Ascending aorta (tissue), 2 donors: ENCODE measurements at places on chromosomes 3 and 15.

DNA sequence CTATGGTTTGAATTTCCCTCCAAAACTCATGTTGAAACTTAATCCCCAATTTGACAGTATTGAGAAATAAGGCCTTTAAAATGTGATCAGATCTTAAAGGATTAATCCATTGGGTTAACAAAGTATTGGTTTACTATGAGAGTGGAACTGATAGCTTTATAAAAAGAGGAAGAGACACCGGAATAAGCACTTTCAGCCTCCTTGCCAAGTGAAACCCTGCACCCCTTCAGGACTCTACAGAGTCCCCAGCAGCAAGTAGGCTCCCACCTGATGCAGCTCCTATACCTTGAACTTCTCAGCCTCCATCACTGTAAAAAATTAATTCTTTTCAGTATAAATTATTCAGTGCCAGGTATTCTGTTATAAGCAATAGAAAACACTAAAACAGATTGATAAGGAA is 348.3 kb downstream of the CGGBP1 start:
- no peak for DNase-seq

GRCh38 chr3:197283045-197283444 is 15.4 kb downstream of the DLG1 start:
- no peak for DNase-seq

DNA sequence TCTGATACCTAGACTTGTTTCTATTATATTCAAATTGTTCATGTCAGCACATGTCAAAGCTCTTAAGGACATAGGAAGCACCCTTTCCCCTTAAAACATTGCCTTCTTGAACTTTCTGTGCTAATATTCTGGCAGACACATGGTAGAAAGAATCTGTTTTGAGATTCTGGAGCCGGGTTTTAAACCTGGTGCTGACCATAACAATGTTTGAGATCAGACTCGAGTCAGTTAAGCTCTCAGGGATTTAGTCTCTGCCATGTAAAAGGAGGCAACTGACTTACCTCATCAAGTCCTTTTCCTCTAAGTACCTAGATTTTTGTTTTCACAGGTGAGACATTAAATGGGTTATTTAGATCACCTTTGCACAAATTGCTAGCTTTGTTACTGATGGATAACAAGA is 38.9 kb downstream of the RBMS3 start:
- DNase-seq = no peak

DNA sequence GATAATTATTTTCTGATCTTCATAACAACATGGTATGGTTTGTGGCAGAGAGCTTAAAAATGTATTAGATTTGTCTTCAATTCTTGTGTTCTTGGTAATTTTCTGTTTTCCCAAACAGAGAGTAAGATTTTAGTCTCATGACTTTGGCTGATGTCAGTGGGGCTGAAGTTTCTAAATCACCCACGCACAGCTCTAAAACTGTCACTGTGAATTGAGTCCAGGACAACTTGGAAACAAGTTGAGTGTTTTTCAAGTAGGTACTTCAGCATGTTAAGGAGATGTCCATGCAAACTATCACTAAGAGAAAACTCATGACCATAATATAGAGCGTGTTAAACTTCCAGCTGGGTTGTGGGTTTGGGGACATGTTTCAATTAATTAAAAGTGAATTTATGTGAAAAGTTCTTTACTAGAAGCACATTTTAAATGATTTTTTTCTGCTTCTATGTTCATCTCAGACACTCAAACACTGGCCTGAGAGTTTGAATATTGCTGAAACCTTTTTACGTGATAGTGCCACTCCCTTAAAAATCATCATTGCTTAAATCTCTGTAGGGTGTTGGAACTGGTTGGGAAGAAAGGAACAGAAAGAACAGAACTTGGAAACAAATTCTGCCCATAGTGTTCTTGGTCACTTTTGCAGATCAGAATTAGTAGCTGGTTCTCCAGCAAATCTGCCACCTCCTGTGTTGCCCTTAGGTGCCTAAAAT is 89.8 kb downstream of the KLHL25 start:
- DNase-seq = no peak

DNA sequence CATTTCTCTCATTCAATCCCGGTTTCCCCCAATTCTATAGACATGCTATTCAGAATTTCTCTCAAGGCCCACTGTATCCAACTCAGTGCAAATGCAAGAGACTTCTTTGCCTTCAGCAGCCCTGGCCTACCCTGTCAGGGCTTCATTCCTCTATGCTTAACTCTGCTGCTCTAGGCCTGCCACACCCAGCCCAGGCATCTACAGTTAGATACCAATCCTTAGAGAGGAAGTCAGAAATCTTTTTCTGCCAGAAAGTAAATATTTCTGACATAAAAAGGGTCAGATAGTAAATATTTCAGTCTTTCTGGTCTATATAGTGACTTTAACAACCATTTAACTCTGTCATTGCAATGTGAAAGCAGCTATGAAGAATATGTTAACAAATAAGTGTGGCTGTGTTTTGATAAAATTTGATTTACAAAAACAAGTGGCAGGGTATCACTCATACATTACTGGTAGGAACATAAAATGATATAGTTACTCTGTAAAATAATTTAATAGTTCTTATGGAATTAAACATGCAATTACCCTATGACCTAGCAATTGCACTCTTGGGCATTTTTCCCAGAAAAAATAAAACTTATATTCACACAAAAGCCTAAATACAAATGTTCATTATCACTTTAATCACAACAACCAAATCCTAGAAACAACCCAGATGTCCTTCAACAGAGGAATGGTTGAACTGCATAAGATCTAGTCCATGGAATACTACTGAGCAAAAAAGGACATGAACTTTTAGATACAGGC is 942.0 kb downstream of the SQOR start:
- no peak for DNase-seq

- no peak for DNase-seq
These were observed 17.3 kb upstream of the SUCNR1 start for GRCh38 chr3:151856118-151856517.

- peak; percentile 76 for DNase-seq
These were observed 52.2 kb downstream of the TP53BP1 start for GRCh38 chr15:43440721-43441281.

- no peak for DNase-seq
These were observed 177.3 kb downstream of the OTOL1 start for GRCh38 chr3:161673866-161674265.

- DNase-seq = peak; percentile 38
These were observed 18.4 kb upstream of the RHCG start for GRCh38 chr15:89514596-89515406.

DNA sequence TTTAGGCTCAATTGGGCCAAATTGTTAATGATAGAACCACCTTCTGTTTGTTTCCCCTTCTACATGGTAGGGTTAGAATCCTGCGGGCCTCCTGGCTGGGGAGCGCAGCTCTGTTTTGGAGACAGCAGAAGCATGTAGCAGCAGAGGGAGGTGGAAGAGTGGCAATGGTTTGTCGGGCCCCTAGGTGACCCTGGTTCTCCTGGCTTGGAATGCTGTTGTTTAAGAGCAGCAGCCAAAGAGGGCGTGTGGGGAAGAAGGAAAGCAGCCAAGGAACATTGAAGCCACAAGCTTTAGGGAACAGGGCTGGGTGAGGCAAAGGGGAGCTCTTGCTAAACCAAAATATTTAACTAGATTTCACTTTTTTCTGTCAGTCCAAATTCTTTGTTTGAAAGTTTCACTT is 213.7 kb upstream of the NR2E3 start:
- peak; percentile 80 for DNase-seq

- no peak for DNase-seq
These were observed 8.3 kb downstream of the ITGA11 start for GRCh38 chr15:68423359-68424296.

DNA sequence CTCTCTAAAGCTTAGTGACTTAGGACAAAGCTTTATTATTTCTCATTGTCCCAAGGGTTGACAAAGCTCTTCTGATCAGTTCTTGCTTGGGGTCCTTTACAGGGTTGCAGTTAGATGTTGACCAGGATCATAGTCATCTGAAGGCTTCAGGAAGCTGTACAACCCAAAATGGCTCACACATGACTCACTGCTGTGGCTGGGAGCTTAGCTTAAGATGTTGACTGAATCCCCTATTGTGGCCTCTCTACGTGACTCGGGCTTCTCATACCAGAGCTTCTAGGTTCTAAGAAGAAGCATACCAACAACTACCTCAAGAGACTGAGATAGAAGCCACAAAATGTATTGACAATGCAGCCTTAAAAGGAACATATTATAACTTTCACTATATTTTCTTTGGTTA is 569.6 kb upstream of the ROBO2 start:
- DNase-seq = no peak

DNA sequence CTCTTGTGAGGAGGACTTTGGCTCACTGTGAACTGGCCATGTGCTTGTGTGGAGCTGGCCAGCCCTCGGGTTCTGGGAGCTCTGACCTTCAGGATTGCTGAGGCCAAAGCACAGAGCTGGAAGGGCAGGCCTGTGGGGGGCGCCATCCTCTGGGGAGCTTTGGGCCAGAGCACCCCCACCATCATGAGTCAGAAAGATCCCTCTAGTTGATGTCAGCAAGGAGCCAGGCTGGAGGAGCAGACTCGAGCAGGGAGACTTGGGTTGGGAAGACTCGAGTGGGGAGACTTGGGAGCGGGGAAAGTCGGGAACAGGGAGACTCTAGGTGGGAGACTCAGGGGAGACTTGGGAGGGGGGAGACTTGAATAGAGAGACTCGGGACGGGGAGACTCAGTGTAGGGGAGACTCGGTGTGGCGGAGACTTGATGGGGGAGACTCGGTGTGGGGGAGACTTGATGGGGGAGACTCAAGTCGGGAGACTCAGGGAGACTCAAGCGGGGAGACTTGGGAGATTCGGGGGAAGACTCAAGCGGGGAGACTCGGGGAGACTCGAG is 37.7 kb upstream of the PLXNA1 start:
- DNase-seq = no peak

DNA sequence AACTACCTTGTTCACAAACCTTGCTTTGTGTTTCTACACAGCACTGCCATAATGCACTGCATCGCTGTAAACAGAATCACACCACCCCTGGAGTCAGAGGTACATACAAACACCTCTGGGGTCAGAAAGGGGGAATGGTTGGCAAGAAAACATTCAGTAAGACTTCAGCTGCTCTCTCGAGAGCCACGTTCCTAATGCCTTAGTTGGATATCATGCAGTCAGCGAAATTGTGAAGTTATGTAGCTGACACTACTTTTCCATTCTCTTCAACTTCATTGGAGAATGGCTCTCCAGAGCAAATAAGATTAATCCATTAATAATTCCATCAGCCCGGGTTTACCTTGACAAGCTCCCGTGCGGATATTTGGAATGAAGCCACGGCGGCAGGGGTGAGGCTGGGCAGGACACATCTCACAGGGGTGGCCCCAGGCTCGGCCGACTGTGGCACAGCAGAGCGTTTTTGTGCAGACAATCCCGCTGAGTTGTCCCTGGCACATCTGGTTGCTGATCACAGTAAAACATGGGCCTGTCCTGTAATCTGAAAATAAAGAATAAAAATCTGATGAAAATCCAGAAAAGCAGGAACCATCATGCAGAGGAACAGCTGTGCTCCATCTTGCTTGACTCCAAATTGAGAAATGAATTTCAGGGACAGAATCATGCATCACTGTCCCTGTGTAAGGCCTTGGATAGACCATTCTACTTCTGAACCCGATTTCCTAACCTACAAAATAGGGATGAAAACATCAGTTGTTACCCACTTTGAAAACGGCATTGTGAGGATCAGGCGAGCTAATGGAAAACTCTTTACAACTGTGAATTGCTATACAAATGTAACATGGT is 108.0 kb downstream of the FBN1 start:
- DNase-seq = no peak

DNA sequence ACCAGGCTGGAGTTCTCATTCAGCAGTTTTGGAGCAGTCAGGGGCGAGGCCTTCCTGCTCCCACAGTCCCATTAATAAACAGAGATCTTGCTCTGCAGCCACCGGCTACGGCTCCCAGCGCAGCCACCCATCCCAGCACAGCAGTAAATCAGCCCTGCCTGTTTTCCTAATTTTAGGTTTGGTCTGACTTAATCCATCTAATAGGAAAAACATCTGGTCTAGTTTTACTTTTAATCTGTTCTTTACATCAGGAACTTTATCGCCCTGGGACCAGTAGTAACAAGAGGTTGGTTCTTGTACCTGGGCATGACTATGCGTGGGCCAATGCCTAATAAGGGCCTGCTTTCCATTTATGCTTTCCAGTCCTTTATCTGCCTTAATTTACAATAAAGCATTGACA is 264.0 kb upstream of the DPH6 start:
- no peak for DNase-seq

DNA sequence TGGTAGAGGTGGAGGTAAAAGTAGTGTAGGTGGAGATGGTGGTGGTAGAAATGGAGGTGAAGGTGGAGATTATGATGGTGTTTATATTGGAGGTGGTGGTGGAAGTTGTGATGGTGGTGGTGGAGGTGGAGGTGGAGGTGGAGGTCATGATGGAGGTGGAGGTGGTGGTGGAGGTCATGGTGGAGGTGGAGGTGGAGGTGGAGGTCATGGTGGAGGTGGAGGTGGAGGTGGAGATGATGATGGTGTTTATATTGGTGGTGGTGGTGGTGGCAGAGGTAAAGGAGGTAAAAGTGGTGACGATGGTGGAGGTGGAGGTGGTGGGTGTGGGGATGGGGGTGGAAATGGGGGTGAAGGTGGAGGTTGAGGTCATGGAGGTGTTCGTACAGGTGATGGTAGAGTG is 107.8 kb downstream of the ASB7 start:
- DNase-seq = no peak

DNA sequence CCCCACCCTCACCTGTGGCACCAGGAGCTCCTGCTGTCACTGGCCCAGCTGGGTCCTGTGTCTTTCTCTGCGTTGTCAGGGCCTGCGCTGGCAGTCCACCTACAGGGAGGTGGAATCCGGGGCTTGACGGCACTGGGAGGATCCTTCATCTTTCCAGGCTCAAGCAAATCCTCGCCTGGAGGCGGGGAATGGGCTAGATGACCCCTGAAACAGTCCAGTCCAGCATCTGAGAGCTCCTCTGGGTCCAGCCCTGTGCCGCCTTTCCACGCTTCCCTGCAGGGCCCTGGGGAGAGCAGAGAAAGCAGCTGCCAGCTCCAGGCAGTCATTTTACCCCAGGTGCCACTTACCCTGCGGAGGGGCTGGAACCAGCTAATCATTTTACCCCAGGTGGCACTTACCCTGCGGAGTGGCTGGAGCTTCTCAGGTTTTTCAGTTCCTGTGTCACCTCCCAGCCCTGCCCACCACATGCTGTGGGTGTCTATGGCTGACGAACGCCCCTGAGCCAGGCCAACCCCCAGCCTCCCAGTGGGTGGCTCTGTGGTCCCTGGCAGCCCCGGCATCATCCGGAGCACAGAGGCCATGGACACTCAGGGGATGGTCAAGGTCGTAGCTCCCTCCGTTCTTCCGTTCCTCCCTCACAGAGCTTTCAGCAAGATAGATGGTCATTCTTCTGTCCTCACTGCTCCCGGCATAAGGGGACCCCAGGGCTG is 17.9 kb upstream of the ADIPOQ start:
- DNase-seq = no peak

DNA sequence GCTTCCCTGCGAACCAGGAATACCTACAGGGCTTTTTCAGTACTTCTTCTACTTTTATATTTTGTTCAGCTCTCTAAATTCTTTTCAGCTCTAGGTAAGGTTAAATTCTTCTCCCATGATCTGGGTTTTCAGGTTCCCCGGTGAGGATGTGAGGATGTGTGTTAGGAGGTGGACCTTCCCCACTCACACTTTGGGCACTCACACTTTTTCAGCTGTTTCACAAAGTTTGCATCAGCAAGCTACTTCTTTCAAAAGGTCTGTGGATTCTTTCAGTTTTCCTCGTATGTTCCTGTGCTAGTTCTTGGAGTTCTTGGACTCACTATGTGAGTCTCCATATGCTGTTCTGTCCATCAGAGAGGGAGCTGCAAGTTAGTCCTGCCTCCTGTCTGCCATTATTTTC is 13.9 kb upstream of the OR5K2 start:
- DNase-seq = no peak
